Stimulated activated CD4-positive, alpha-beta T cell treated with anti-CD3 and anti-CD28 coated beads, Interleukin-15, amount 100 ng/mL, for 48 hours (primary cell): ENCODE measurements at places on chromosomes 7 and 10.

DNA sequence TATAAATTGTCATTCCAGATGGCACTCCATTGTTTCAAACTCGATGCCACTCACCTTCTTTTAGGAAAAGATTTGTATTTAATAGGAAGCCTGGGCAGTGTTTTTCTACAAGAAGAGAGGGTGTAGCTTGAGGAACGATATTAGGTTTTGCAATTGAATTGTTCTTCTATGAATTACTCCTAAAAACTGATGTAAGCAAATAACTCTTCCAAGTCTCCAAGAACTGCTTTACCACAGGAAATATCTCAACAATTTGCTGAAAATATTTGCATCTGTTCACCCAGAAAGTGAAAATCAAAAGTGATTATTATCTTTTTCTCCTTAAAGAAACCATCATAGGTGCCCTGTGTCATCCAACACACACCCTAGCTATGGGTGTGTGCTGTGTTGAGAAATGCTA lies 261.3 kb upstream of the MEOX2 start:
- no peak for DNase-seq

DNA sequence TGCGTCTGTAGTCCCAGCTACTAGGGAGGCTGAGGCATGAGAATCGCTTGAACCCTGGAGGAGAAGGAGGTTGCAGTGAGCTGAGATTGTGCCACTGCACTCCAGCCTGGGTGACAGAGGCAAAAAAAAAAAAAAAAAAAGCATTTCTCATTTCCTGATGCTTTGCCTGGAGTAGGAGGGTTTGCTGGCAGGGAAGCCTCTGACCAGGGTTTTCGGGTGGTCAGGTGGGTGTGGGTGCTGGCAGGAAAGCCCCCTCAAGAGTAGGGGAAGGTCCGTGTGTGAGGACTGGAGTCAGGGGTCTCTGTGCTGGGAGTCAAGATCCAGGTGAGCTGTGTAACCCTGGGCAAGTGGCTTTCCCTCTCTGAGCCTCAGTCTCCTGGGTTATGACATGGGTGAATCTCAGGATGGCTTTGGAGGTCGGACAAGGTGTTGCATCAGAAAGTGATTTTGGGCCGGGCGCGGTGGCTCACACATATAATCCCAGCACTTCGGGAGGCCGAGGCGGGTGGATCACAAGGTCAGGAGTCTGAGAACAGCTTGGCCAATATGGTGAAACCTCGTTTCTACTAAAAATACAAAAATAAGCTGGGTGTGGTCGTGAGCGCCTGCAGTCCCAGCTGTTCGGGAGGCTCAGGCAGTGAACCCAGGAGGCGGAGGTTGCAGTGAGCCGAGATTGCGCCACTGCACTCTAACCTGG lies 3.2 kb downstream of the AMZ1 start:
- DNase-seq = no peak

DNA sequence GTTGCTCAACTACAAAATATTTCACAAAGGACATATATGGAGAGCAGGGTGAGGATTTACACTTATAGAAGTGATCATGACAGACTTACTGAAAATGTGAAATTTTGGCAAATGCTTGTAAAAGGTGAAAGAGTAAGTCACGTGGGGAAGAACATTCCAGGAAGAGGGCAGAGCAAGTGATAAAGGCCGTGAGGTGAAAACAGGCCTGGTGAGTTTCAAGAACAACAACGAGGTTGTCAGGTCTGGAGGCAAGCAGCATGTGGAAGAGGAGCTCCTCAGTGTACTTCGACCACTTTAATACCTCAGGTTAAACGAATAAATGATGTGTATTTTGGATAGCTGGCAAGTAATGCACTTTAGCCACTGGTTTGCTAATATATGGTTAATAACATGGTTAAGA lies 706.7 kb downstream of the PCDH15 start:
- no peak for DNase-seq

- no peak for DNase-seq
Measured at GRCh38 chr10:53209944-53210611, 437.5 kb upstream of the MBL2 start.

- no peak for DNase-seq
Measured at GRCh38 chr10:62903828-62904227, 87.7 kb upstream of the EGR2 start.

GRCh38 chr7:132373041-132373440 lies 203.2 kb downstream of the PLXNA4 start:
- DNase-seq = no peak
